Right renal cortex interstitium (tissue), 3 donors: ENCODE measurements at places on chromosomes 6 and 20. TPM values are rescaled to one million over a fixed set of nuclear protein-coding genes. Genes with fewer than 3 reads are reported as not detected.

BMP5 gene
- 2.7 TPM for polyA plus RNA-seq

GLP1R gene
- 0.75 TPM for polyA plus RNA-seq

SNAP91 gene
- polyA plus RNA-seq: 0.75 TPM

PRPF6 gene
- 89.9 TPM for polyA plus RNA-seq

CRISP3 gene
- polyA plus RNA-seq: 0.55 TPM

HTR1E gene
- 0.85 TPM for polyA plus RNA-seq

EDN1 gene
- 5.0 TPM for polyA plus RNA-seq

ANKRD66 gene
- polyA plus RNA-seq: not detected

KCNQ2 gene
- polyA plus RNA-seq: 3.9 TPM

PNPLA1 gene
- 2.1 TPM for polyA plus RNA-seq

SIM1 gene
- 21.3 TPM for polyA plus RNA-seq

RHAG gene
- polyA plus RNA-seq: 0.80 TPM

SLA2 gene
- polyA plus RNA-seq: 0.50 TPM

FAM210B gene
- 44.7 TPM for polyA plus RNA-seq

ZSCAN16 gene
- 15.0 TPM for polyA plus RNA-seq

PBOV1 gene
- not detected for polyA plus RNA-seq

TMEM170B gene
- 9.1 TPM for polyA plus RNA-seq

CD83 gene
- 14.8 TPM for polyA plus RNA-seq

C6orf58 gene
- polyA plus RNA-seq: 2.1 TPM
